ENCODE measurements at places on chromosomes 16 and 17.

- no peak for DNase-seq
Measured at GRCh38 chr17:3983606-3984484, 19.6 kb upstream of the ATP2A3 start.

DNA sequence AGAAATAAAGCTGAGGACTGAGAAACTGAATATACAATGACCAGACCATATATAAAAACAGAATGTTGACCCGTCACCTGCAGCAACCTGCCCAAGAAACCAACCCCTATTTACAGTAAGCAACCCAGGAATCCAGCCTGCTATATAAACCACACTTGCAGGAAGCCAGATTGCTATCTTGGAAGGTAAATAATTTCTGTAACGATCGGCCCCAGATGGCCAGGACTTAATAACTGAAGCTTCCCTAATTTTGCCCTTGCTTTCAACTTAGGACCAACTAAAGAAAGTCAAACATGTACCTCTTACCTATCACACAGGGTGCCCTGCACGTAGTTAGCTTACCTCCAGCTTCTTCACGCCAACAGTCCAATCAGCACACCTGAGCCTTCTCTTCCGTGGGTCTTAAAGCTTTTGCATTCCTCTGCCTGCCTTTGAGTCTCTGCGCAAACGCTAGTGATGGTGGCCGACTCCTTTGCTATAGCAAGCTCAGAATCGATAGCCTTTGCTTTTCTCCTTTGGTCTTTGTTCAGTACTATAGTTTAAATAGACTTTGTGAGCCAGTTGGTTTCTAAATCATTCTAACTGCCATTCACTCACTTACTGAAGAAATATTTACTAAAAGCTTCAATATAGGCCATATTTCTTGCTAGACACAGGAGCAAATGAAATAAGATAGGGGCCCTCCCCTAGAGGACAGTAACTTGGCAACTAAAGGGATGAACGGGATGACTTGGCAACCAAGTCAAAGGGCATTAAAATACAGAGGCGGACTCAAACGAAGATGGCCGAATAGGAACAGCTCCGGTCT is 31.3 kb downstream of the MPHOSPH6 start:
- no peak for DNase-seq

- no peak for DNase-seq
Measured at GRCh38 chr17:36136439-36136838, 32.8 kb downstream of the CCL4 start.

DNA sequence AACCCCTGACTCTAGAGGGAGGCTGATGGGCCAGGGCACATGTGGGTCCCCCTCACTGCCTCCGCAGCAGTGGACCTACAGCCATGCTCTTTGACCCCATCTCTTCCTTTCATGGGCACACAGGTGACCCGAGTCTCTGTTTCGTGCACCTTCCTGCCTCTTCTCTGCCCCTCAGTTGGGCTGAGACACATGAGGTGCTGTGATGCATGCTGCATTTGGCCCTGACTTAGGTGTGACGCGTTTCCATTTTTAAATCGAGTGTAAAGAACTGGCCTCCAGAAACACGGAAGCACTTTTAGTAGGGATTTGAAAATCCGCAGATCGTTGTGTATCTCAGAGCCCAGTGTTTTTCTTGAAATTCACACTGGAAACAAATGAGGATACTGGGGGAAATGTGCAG is 24.6 kb downstream of the C16orf90 start:
- no peak for DNase-seq

GRCh38 chr16:10040136-10041080 is 141.8 kb downstream of the GRIN2A start:
- DNase-seq = no peak

DNA sequence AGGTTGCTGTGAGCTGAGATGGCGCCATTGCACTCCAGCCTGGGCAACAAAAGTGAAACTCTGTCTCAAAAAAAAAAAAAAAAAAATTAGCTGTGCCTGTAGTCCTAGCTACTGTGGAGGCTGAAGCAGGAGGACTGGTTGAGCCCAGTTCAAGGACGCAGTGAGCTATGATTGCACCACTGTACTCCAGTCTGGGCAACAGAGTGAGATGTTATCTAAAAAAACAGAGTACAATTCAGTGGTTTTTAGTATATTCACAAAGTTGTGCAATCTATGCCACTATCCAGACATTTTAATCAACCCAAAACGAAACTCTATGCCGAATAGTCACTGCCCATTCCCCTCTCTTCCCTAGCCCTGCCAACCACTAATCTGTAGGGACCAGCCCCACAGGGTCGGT is 25.1 kb downstream of the C16orf54 start:
- no peak for DNase-seq

DNA sequence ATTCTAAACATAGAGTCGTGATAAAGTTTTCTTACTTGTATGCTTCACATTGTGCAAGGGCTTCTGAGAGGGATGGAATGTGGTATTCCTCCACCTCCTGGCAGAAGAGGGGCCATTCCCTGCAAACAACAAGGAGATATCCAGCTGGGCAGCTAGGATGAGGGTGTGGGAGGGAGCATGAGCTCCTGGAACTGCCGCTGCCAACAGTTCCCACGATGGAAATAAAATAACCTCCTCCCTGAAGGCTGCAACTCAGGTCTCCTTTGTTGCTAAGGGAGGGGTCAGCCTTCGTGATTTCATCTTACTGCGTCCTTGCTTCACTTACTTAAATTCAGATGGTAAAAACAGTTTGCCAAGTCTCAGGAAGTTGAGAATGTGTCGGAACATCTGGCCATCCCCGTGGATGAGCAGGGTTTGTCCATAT is 15.6 kb downstream of the PLEKHG4 start:
- no peak for DNase-seq

- DNase-seq = no peak
Measured at GRCh38 chr16:25690552-25691143, 1.1 kb upstream of the HS3ST4 start.

- no peak for DNase-seq
Measured at GRCh38 chr16:58094791-58095574, 34.2 kb downstream of the CFAP20 start.

DNA sequence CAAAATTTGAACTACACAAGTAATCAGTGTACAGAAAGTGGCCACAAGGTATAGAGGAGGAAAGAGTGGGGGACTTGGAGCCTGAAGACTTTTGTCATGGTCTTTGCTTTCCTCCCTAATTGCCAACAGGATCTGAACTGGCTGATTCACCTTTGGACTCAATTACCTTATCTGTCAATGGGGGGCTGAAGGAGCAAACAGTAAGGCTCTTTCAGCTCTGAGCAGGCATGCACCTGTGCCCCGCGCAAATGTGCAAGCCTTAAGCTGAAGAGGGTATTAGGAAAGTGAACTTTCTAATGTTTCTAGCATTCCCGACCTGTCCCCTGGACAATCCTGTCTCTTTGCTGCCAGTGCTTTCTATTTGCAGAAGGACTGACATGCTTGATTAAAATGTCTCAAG is 302.7 kb downstream of the CA10 start:
- no peak for DNase-seq

GRCh38 chr16:78251115-78251514 is 151.7 kb downstream of the WWOX start:
- no peak for DNase-seq

DNA sequence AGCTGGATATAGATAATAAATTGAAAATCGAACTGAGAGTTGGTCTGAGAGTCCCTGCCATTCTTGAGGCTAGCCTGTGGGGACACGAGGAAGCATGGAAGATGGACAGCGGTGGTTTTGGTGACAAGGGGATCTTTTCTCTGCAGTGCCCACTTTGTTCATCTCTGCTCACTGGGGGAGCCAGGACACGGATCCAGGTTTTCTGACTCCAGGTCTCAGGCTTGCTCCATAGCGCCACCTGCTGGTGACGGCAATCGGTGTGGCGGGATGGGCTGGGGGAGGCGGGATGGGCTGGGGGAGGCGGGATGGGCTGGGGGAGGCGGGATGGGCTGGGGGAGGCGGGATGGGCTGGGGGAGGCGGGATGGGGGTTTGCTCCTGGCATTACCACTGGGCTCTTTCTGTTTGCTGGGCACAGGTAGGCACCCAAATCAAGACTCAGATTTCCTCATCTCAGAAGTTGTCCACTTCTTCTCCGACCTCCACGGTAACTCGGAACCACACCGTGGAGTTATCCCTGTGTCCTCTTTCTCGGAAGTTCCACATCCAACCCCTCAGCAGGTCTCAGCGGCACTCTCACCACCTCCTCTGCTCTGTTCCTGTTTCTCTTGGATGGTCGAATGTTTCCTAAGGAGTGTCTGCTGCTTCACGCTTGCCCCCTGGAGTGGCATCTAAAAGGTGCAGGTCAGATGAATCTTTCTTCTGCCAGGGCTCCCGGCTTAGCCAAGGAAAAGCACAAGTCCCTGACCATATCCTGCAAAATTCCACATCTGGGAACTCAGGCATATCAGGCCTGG is 142.4 kb downstream of the CYLD start:
- DNase-seq = no peak

DNA sequence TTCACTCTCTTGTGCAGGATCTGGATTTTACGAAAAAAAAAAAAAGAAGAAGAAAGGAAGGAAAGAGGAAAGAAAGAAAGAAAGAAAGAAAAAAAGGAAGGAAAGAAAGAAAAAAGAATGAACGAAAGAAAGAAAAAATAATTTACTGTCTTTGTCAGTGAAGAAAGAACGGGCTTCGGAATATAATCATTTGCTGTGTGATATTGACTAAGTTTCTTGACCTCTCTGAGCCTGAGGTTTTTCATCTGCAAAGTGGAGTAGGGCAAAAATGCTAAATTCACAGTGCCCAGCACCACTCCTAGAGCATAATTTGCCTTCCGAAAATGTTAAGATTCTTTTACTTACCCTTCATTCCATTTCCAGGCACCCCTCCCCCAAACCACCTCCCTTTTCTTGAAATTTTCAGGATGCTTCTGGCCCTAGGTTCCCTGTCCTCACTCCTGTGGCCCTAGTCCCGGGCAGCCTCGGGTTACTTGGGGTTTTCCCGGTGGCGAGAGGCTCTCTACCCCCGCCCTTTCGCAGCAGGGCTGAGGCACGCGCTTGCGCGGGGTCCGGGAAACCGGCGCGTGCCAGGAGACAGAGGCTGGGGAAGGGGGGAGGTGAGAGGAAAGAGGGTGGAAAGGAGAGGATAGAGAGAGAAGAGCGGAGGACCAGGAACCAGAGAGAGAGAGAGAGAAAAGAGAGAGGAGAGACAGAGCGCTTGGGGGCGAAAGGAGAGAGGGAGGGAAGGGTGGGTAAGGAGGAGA is at the start of gene CNTNAP1:
Gene CNTNAP1, plus strand, starts transcription at position 556 of the 746 bp plus-strand sequence. CDS start 299 bp downstream, outside the sequence.
- no peak for DNase-seq

- no peak for DNase-seq
Measured at GRCh38 chr17:12637015-12637414, 28.7 kb upstream of the MYOCD start.

- no peak for DNase-seq
Measured at GRCh38 chr16:67780847-67781564, 25.4 kb downstream of the RANBP10 start.

GRCh38 chr16:57993897-57994296 is 6.6 kb downstream of the ZNF319 start:
- no peak for DNase-seq

GRCh38 chr16:8391257-8391656 is 199.1 kb downstream of the TMEM114 start:
- no peak for DNase-seq

GRCh38 chr17:55818451-55819375 is 67.9 kb downstream of the PCTP start:
- DNase-seq = no peak

- no peak for DNase-seq
Measured at GRCh38 chr16:31474173-31474714, 2.3 kb downstream of the TGFB1I1 start.

- no peak for DNase-seq
Measured at GRCh38 chr17:66309793-66310192, 7.4 kb downstream of the PRKCA start.

GRCh38 chr17:56034197-56034635 is 119.1 kb upstream of the ANKFN1 start:
- DNase-seq = no peak

DNA sequence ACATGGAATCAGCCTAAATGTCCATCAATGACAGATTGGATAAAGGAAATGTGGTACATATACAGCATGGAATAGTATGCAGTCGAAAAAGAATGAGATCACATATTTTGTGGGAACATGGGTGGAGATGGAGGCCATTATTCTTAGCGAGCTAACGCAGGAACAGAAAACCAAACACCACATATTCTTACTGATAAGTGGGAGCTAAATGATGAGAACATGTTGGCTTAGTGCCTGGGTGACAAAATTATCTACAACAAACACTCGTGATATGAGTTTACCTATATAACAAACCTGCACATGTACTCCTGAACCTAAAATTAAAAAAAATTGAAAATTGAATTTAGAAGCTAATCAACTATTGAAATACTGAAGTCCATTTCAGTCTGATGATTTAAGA is 6.1 kb downstream of the ANKS4B start:
- no peak for DNase-seq

DNA sequence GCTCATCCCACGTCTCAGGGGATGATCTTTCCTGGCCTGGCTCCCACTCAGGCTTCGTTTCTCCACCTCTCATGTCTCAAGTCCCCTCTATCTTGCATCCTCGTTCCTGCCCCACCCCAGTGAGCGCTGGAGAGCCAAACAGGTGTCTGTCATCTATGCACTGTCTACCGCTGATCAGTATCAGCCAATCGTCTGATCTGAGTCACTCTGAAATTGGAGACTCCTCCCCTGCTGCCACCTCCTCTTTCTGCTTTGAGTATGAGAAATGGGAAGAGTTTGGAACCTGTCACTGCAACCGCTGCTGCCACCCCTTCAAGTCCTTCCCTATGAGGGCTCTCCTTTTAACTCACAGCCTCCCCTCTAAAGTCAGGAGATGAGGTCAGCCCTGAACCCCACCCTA is 28.0 kb downstream of the FZD2 start:
- no peak for DNase-seq

- DNase-seq = no peak
Measured at GRCh38 chr16:12459391-12460063, 344.2 kb downstream of the CPPED1 start.

GRCh38 chr17:1683459-1683858 is 1.2 kb downstream of the PRPF8 start:
- no peak for DNase-seq

DNA sequence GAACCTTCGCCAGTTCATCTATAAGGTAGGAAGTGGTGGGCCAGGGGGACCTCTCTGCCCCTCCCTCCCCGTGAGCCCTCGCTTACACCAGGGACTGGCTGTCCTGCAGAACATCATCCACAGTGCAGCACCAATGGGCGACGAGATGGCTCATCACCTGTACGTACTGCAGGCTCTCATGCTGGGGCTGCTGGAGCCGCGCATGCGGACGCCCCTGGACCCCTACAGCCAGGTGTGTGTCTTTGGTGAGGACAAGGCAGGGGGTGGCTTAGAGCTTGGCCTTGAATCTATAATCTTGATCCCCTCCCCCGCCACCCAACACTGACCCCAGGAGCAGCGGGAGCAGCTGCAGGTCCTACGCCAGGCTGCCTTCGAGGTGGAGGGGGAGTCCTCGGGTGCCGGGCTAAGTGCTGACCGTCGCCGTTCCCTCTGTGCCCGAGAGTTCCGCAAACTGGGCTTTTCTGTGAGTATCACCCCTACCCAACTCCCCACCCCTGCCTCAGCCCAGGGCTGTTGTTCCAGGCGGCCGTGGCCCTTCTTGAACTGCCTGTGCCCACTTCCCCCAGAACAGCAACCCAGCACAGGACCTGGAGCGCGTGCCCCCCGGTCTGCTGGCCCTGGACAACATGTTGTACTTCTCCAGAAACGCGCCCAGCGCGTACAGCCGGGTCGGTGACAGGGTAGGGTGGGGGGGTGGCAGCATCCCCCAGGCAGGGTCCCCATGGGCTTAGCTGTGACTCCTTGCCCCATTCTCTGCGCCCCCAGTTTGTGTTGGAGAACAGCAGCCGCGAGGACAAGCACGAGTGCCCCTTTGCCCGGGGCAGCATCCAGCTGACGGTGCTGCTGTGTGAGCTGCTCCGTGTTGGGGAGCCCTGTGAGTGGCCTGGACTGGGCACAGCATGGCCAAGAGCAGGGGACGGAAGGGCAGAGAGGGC is 2.7 kb downstream of the ELMO3 start:
- DNase-seq = no peak

- no peak for DNase-seq
Measured at GRCh38 chr17:4365628-4366326, 698 bp downstream of the UBE2G1 start.

Measured in stimulated activated CD8-positive, alpha-beta memory T cell treated with anti-CD3 and anti-CD28 coated beads, Interleukin-12 subunit alpha, Interleukin-12 subunit beta, amount 100 ng/mL, for 1 hour (primary cell).